ENCODE measurements at places on chromosomes 13 and 19.
A peak's percentile ranks its signal among the peaks of the same experiment; 100 is the strongest.

DNA sequence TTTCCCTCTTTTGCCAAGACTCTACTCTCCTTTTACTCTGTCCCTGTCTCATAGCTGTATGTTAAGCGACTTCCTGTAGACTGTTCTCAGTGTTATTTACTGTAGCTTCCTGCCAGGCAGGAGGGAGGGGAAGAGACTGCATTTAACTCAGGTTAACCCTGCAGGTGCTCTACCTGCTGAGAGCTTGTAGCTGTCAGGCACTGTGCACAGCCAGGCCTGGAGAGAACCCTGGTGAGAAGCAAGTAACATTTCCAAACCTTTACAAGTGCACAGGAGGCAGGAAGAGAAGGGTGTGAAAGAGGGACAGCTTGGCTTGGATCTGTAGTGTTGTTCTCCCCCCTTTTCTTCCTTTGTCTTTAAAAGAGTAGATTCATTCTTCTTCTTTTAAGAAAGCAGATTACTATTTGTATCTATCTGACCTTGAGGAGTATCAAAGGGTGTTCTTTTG is 167.1 kb downstream of the LMO7 start:
- no peak for DNase-seq

DNA sequence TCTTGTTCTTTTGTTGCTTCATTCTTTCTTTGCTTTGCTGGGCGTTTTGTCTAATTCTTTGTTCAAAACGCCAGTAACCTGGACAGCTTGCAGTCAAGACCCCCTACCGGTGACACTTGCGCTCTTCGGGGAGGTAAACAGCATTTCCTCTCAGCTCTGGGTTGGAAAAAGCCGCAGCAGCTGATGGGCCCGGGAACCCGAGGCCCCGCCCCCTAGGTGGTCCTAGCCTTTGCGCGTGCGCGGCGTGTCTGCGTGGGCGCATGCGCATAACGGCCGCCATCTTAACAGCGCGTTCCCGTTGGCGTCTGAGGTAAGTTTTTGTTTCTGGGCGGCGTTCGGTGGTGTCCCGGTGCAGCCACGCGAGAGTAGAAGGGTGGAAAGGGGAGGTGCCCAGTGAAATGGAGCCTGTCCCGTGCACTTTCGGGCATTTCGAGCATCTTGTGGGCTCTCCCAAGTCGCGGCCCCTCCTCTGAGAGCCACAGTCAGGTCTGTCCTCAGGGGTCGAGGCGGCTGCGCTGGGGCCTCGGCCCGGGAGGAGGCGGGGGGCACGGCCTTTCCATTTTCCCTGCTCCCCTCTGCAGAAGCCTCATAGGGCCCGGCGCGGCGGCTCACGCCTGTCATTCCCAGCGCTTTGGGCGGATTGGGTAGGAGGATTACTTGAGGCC is at the start of gene ZNF559:
TSS of gene ZNF559 (plus strand) at position 261 of the 665 bp plus-strand sequence. CDS start 14,371 bp downstream, outside the sequence.
- peak; percentile 97 for DNase-seq

DNA sequence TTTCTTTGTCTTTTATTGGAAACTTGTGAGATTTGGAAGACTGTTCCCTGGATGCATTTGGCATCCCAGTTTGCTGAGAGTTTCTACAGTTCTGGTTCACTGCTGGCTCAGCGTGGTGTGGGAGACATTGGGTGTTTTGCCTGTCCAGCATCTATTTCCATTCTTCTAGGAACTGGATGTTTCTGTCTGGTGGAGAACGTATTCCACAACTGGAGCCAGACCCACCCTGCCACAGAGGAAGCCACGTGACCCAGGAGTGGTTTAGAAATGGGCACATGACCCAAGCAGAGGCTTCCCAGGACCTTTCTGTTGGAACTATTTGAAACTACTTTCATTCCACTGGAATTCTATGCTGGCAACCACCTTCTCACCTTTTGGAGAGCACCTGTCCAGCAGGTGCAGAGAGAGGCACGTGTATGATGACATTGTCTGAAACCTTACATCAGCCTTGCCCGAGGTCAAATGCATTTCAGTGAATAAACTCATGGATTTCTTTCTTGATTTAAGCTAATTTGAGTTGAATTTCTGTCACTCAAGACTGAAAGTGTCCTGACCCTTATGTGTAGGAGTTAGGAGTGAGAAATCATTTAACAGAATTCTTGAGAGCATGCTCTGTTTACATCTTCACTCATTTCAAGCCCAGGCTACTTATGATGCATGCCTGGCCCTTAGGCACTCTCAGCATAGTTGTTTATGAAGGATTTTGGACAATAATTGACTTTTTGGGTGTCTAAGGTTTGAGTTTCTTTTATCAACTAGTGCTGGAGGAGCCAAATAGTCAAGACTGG is 121.8 kb downstream of the AKAP11 start:
- peak; percentile 42 for DNase-seq

- no peak for DNase-seq
These were observed 419.9 kb upstream of the PRR20A start for GRCh38 chr13:56720841-56721240.

GRCh38 chr13:105436943-105437342 is 1098.5 kb downstream of the EFNB2 start:
- no peak for DNase-seq

- peak; percentile 86 for DNase-seq
These were observed 843 bp downstream of the ANO8 start for GRCh38 chr19:17333611-17334413.

GRCh38 chr13:30196025-30196424 is 111.3 kb downstream of the KATNAL1 start:
- no peak for DNase-seq

DNA sequence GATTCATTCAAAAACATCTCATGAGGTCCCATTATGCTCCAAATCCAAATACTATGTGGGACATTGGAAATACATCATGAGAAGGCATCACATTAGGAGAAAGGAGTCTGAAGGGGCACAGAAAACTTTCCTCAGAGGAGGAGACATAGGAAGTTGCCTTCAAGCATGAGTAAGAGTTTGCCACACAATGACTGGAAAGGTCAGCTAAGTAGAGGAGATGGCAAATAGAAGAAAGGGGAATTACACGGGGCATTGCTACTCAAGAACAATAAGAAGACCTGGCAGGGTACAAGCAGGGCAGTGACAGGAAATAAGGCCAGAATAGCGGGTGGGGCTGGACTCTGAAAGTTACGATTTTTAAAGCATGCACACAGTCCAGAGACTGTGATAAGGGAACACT is 231.6 kb downstream of the SPRY2 start:
- DNase-seq = no peak

- DNase-seq = no peak
These were observed 12.8 kb downstream of the CHST8 start for GRCh38 chr19:33634361-33635091.

GRCh38 chr19:19777692-19778091 is 43.9 kb downstream of the ZNF506 start:
- no peak for DNase-seq

- DNase-seq = no peak
These were observed 1164.2 kb downstream of the PCDH17 start for GRCh38 chr13:58795715-58796114.

- DNase-seq = peak; percentile 40
These were observed 57.6 kb upstream of the ZNF507 start for GRCh38 chr19:32287811-32288227.

GRCh38 chr13:33125821-33126570 is 109.8 kb downstream of the KL start:
- no peak for DNase-seq

DNA sequence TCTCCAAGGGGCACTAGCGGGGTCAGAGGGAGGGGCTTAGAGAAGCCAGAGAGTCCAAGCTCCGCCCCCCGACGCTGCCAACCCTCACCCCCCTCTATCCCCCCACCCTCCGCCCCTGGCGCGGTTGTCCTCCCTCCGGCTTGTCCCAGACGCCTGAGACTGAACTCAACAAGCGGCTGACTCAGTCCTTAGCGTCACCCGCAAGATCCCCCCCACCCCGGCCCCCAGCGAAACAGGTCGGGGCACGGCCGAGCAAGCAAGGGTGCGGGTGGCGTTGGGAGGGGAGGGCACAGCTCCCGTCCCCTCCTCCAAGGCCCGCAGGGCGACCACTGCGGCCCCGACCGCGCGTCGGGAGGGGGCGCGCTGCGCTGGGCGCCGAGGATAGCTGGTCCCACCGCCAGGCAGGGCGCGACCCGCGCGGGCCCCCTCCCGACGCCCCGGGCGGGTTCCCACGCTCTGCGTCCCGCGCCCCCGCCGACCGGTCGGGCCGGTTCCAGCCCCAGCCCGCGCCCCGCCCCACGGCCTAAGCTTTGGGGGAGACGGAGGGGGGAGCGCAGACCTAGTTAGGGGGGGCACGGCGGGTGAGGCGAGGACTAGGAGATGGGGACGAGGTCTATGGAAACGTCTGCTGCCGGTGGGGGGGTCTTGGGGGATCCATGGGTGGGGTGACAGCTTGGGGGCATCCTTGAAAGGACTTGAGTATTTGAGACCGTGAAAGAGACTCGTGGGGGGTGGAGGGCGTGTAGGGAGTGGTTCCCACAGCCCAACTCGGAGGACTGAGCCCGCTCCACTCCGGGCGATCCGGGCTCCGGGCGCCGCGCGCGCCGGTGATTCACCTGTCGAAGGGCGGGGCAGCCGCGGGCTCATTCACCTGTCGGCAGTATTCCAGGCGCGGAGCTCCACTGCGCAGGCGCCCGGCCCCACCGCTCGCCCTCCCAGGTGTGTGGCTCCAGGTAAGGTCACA is 5.1 kb downstream of the NOTCH3 start:
- peak; percentile 37 for DNase-seq

- peak; percentile 75 for DNase-seq
These were observed 607.6 kb downstream of the FGF9 start for GRCh38 chr13:22278336-22278929.

All from activated CD4-positive, alpha-beta T cell treated with anti-CD3 and anti-CD28 coated beads for 48 hours (primary cell).